ENCODE measurements at places on chromosomes 5 and 9.
A peak's percentile ranks its signal among the peaks of the same experiment; 100 is the strongest.

- DNase-seq = no peak
These were observed 15.3 kb upstream of the LIX1 start for GRCh38 chr5:97157689-97158088.

- DNase-seq = no peak
These were observed 58.5 kb downstream of the AP3B1 start for GRCh38 chr5:78236046-78236445.

DNA sequence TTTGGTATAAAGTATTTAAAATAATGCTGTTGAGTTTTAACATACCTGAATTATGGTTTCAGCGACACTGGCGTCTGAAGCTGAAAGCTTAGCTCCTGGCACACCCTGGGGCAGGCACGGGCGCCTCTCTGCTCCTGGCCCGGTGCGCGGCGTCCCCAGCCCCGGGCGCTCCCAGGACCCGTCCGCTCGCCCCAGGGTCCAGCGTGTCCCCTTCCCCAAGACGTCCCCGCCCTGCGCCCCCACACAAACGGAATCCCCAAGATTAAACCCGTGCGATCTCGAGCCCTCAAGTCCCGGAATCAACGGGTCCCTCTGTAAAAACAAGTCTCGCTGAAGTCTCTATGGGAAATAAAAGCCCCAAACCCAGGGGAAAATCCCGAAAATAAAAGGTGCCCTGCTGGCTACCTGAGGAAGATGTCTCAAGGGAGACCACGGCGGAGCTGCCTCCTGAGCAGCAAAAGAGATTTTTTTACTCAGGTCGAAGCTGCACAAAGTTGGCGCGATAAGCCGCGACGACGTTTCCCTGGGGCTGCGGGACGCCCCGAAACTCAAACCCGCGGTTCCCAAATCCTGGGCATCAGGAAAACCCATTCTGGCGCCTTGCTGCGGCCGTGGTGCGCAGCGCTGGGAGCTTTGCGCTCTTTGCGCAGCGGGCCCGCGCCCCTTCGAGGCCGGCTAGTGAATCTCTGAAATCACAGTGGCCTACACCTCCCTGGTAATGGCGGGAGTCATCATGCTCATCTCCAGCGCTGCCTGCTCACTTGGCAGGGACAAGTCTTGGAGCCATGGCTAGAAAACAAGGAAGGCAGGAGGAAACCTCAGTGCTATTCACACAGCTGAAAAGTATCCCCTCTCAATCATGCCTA, 6.3 kb upstream of the IFNA8 start:
- no peak for DNase-seq

- DNase-seq = no peak
These were observed 691 bp downstream of the DMXL1 start for GRCh38 chr5:119071561-119071995.

GRCh38 chr5:30747412-30747811, 446.1 kb upstream of the CDH6 start:
- DNase-seq = no peak

- DNase-seq = peak; percentile 16
These were observed 1.4 kb upstream of the ADAMTSL2 start for GRCh38 chr9:133532937-133533668.

DNA sequence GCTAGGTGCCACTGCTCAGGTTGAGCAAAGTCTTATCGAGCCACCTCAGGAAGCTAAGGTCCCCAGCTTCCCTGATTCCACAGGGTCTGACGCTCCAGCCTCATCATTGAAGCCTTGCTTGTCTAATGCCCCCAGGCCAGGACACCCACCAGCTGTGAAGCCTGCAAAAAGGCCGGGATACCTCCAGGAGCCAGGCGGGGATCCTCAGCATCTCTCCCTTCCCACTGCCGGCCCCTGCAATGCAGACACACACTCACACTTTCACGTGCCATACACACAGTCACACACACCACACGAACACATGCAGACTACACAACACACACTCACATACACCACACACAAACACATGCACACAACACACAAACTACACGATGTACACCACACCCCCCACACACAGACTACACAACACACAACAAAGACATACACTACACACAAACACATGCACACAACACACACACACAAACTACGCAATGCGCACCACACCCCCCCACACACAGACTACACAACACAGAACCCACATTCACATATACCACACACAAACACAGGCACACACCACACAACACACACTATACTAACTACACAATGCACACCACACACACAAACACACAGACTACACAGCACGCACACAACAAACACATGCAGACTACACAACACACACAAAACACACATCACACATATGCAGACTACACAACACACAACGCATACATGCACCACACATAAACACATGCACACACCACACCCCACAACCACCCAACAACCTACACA, 17.8 kb upstream of the S1PR3 start:
- DNase-seq = no peak

DNA sequence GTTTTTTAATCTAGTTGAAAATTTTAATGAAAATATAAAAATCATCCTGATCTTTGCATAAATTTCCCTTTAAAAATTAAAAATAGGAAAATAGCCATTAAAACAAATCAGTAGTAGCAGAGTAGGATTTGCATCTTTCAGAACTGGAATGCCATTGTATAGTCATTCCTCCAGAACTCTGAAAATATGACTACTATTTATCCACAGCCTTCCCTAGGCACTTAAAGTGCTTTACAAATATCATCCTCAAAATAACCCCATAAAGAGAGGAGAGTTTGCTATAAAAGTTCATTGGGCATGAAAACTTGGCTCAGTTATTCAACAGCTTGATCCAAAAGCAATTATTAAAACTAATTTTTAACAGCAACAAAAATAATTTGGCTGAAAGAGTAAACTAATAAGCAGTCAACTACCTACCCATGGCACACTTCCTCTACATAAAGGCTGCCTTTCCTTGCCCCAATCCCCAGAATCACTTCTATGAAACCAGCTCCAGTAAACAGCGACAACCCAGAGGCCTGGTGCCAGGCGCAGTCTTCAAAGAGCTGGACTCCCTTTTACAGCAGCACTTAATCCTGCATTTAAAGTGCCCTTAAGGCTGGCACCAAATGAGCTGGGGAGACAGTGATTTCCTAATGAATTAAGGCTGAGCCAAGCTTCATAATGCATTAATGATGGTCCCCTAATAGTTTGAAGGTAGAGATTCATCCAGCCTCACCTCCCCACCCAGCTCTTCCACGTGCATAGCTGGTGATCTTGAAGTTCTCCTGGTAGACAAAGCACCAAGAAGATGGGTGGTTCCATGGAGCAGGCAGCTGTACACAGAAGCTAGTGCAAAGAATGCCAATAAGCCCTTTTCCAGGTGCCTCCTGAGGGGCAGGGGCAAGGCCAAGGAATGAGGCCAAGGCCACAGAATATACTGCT, 36.1 kb downstream of the LHFPL2 start:
- no peak for DNase-seq

DNA sequence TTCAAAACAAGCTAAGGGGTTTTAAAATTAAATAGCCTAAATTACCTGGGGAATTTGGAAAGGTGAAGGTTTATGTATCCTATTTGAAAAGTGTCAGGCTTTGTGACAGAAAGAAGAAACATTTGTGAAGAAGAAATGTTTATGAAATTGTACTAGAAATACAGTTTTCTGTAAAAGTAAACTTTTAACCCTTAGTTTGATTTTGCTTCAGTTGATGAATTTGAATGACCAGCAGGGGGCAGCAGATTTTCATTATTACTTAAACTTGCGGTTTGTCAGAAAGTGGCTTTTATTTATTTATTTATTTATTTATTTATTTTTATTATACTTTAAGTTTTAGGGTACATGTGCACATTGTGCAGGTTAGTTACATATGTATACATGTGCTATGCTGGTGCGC, 58.1 kb downstream of the NNT start:
- no peak for DNase-seq

GRCh38 chr9:137222190-137223077, at the start of gene RNF208:
RNF208 (minus strand) TSS chr9:137222240; CDS start chr9:137221212, 1,028 bp downstream.
- no peak for DNase-seq

GRCh38 chr5:164184158-164184557, 678.7 kb downstream of the MAT2B start:
- no peak for DNase-seq

GRCh38 chr5:64397552-64397951, 108.3 kb upstream of the RGS7BP start:
- no peak for DNase-seq

GRCh38 chr9:70924380-70924779, 197.0 kb downstream of the TRPM3 start:
- no peak for DNase-seq

DNA sequence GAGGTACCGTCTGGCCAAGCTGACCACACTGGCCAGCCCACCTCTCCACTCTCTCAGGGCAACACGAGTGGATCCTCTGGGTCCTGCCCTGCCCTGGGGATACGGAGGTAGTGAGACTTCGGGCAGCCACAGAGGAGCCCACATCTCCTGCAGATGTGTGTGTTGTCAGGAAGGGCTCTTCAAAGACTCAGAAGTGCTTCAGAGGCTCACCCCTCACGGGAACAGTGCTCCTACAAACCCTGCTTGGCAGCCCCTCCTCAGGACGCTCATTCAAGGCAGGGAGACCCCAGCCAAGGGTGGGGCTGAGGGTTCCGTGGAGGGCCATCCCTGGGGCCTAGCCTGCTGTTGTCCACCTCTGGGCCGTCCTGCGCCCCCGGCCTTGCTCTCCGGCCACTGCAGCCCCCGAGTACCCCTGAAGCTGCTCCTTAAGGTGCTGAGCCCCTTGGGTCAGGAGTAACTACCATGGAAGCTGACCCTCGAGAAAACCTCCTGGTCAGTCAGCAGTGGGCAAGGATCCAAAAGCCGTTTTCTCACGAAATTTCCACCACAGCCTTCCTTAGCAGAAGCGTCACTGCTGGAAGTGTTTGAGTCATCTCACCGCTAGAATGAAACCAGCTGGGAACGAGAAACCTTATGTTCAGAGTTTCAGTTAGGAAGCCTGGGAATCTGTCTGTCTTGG, 23.2 kb upstream of the LRRC14B start:
- DNase-seq = no peak

DNA sequence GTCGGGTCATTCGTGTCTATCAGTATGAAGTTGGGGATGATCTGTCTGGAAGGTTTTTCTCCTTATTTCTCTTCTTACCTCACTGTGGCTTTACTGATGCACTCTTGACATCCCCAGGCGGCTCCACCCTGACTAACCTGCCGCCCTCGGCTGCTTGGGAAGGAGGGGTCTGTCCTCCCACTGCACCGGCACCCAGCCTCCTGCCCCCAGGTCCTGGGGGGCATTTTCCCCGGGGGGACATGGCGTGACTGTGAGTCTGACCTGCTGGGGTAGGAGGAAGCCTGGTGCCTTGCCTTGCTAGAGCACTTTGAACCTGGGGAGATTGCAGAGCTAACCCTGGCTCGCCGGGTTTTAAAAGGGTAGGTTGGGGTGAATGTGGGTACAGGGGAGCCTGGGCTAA, 27.5 kb downstream of the DYNC2I2 start:
- no peak for DNase-seq

DNA sequence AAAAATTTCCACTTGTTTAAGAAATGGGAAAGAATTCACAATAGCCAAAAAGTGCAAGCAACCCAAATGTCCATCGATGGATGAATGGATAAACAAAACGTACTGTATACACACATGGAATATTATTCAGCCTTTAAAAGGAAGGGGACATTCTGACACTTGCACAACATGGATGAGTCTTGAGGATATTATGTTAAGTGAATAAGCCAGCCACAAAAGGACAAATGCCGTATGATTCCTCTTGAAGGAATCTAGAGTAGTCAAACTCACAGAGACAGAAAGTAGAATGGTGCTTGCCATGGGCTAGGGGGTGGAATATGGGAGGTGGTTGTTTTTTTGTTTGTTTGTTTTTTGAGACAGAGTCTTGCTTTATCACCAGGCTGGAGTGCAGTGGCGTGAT, 3.8 kb upstream of the ATP6V0E1 start:
- DNase-seq = no peak

GRCh38 chr9:99069546-99069945, 35.4 kb upstream of the TGFBR1 start:
- no peak for DNase-seq

DNA sequence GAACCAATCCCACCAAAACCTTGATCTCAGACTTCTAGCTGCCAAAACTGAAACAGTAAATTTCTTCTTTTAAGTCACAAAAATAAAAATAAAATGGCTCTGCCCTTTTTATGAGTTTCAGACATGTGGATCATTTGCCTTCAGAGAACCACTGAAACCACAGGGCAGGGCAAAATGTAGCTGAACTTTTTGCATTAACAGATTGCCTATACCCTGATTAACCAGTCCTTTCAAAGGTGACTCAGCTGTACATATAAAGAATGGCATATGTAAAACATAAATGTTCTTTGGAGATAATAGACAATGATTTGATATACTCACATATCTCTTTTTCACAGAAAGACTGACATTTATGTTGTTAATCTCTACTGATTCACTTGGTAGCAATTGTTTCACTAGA, 187.1 kb upstream of the GRIN3A start:
- DNase-seq = no peak

- no peak for DNase-seq
These were observed 203.4 kb upstream of the SEMA6A start for GRCh38 chr5:116778032-116778431.

- DNase-seq = no peak
These were observed 8.3 kb upstream of the PSMB7 start for GRCh38 chr9:124423591-124423990.

DNA sequence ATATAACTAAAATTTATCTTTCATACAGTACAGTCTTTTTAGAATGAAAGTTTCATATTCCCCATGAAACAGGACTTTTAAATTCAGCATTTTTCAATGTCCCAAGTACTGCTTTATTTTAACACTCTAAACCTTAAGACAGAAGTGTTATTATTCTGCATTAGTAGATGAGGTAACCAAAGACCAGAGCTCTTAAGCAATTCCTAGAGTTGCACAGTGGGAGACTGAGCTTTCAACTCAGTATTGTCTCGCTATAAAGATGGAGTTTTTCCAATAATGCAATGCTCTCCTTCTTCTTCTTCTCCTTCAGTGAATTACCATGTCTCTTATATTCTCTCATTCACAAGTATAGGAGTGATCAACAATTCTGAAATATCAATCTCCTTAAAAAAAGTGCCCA, 479.7 kb downstream of the CETN3 start:
- DNase-seq = no peak

GRCh38 chr9:110180511-110181434, 27.2 kb downstream of the C9orf152 start:
- no peak for DNase-seq

- DNase-seq = no peak
These were observed 849.8 kb upstream of the CDH6 start for GRCh38 chr5:30343707-30344106.

DNA sequence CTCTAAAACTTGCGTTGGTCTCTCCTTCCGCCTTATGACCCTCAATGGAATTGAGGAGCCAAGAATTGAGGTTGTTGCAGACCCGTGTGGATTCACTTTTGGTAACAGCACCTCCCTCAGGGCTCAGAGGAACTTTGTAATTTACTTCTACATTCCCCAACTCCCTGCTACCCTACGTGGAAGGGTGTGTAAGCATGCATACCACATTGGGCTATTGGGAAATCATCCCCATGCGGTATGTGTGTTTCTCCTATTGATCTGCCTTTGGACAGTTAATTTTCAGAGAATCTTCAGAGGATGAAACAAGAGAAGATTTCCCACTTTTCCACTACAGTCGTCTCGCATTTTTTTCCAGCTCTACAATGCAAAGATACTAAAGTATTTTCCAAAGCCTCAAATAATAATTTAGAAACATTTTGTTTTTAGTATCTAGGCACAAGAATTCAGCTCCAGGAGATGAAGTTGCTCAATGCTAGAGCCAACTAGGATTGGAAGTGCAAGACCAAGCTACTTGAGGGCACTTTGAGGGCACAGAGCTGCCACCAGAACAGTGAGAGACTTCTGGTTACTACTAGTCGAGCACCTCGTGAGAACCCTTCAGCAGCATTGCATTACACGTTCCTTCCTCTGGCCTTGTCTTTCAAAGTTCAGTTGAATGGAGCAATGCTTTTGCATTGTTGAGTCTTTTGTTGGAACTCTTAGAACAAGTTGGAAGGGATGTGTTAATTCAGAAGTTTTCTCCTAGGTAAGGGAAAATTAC, 3.4 kb downstream of the C1QTNF3 start:
- no peak for DNase-seq

Data from effector memory CD8-positive, alpha-beta T cell (primary cell).